ENCODE measurements at places on chromosomes 11 and 22. TPM values are rescaled to one million over a fixed set of nuclear protein-coding genes. Genes with fewer than 3 reads are reported as not detected.

GRCh38 chr11:83813296-83813695 is 527.1 kb upstream of the CCDC90B start:
- no peak for DNase-seq

DNA sequence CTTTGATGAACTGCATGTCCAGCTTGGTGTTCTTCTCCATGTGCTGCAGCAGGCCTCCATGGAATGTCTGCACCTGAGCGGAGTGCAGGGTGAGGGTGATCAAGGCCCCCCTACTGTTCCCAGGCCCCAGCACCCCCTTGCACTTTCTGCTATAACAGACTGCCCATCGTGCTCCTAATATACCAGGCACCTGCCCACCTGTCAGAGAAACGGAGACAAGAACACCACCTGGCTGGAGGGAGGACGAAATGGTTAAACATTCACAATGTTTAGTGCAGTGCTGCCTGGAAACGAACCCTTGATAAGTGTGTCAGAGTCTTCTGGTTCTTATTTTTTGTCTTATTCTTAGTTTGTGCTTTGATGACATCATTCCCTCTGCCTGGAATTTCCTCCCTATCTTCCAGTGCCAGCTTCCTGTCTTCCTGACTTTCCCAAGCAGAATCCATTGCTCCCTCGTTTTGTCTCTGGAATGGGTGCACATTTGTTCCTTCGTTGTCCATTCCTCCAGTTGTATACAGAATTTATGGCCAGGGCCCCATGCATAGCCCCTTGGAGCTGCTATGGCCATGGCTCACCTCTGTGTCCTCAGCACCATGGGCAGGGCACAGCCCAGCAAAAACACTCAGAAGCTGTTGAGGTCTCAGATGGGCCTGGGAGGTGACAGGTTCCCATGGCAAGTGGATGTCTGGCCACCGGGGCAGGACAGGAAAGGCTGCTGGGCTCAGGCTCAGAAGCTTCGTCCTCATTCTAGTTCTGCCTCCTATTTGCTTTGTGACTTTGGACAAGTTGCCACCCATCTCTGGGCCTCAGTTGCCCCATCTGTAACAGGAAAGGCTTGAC is 11.9 kb downstream of the BAIAP2L2 start:
- peak; percentile 30 for DNase-seq

- no peak for DNase-seq
Measured at GRCh38 chr11:60954421-60954820, 2.4 kb upstream of the SLC15A3 start.

GRCh38 chr11:6225024-6225423 is 9.4 kb downstream of the FHIP1B start:
- no peak for DNase-seq

DNA sequence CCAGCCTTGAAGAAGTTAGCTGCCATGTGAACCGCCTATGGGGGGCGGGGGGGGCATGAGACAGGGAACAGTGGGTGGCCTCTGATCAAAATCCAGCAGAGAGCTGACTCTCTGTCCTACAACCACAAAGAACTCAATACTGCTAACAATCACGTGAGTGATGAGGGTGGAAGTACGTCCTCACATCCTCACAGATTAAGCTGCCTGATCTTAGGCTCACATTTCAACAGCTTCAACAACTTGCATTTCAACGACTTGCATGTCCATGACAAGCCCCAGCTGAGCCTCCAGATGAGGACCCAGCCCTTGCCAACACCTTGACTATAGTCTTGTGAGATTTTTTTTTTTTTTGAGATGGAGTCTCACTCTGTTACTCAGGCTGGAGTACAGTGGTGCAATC is 51.6 kb downstream of the CLMP start:
- no peak for DNase-seq

- DNase-seq: no peak
Measured at GRCh38 chr11:34104680-34105078, 750 bp upstream of the NAT10 start.

GRCh38 chr11:86980086-86980796 is 25.0 kb upstream of the FZD4 start:
- no peak for DNase-seq

GRCh38 chr11:127790592-127790991 is 790.0 kb upstream of the KIRREL3 start:
- DNase-seq: no peak

- DNase-seq: peak; percentile 18
Measured at GRCh38 chr11:134374171-134374570, 37.9 kb downstream of the B3GAT1 start.

GRCh38 chr11:73465023-73465675 is 89.0 kb downstream of the RELT start:
- DNase-seq: no peak

DNA sequence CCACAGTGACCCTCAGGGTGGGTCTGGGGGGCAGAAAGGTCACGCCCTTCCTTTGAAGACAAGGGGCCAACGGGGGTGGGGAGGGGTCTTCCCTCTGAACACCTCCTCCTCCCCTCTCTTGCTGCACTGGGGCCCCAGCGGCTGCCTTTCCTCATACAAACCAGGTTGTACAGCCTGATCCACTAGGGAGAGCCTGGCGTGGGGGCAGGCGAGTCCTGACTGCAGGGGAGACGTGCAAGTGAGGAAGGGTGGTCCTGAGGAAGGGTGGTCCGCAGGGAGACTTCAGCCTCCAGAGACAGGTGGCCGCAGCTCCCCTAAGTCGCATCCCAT is 43.6 kb upstream of the LINC01488 start:
- DNase-seq: no peak

DNA sequence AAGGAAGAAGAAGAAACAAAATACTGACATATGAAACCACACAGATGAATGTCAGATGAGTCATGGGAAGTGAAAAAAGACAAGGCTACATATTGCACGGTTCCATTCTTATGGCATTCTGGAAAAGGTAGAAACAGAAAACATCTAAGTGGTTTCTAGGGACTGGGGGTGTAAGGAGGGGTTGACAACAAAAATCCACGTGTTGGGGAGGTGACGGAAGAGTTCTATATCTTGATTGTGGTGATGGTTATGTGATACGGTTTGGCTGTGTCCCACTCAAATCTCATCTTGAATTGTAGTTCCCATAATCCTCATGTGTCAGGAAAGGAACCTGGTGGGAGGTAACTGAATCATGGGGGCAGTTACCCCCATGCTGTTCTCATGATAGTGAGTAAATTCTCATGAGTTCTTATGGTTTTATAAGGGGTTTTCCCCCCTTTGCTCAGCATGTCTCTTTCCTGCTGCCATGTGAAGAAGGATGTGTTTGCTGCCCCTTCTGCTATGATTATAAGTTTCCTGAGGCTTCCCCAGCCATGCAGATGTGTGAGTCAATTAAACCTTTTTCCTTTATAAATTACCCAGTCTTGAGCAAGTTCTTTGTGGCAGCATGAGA is 6.4 kb upstream of the ARFGAP3 start:
- DNase-seq: no peak

DNA sequence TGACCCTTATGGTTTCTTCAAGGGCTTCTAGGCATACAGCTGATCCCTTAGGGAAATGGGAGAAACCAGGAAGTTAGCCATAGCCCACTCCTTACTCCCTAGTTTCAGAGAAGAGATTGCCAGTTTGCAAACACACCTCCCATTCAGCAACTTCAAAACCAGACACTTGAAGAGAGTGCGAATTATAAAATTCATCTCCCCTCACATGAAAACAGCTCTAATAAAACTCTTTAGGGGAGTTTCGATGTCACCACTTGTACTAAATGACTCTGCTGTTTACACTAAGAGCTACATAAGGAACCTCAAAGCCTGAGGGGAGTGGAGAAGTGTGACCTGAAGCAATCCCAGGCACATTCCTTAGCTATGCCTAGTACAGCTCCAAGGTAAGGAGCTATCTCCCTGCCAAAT is 8.3 kb downstream of the LGR4 start:
- DNase-seq: no peak

GRCh38 chr11:120995184-120995583 is 28.7 kb upstream of the TBCEL start:
- DNase-seq: no peak

GRCh38 chr11:81278991-81279390 is 1454.7 kb downstream of the FAM181B start:
- DNase-seq: no peak

DNA sequence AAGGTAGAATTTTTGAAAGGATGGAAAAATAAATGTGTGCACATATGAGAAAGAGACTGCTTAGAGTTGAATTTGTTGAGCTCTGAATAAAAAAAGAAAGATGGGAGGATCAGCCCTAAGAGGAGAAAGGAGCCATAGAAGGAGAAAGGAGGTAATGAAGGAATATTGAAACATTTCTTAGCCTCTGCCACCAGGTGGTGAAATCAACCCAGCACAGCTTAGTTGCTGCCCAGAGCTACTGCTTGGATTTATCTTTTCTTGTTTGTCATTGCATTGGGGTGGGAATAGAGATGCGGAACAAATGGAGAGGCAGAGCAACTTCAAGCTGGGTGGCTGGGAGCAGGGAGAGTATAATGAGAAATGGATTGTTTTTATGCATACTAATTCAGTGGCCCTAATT is 80.4 kb downstream of the SERGEF start:
- no peak for DNase-seq

GRCh38 chr22:44752285-44753188 is at the start of gene ARHGAP8:
TSS of gene ARHGAP8 (plus strand) at chr22:44752575. CDS start at chr22:44786528, 33,953 bp downstream.
- peak; percentile 75 for DNase-seq

DNA sequence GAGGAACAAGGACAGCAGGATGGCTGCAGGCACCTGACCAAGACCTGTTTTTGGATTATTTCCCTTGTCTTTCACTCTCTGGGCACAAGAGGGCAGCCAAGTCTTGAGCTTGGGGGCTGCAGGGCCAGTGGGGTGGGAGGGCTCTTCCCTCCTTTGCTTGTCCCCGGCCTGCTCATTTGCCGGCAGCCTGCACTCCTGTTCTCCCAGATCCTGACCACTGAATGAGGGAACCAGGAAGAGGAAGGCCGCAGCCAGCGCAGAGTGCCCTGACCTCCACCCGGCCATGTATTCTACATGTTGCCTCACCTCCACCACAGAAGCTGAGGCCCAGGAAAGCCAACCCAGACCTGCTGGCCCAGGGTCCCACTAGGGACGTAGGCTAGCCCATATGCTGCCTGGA is 15.5 kb upstream of the NNMT start:
- DNase-seq: peak; percentile 78

GRCh38 chr22:20885557-20886323 is 26.9 kb downstream of the SNAP29 start:
- peak; percentile 90 for DNase-seq

DNA sequence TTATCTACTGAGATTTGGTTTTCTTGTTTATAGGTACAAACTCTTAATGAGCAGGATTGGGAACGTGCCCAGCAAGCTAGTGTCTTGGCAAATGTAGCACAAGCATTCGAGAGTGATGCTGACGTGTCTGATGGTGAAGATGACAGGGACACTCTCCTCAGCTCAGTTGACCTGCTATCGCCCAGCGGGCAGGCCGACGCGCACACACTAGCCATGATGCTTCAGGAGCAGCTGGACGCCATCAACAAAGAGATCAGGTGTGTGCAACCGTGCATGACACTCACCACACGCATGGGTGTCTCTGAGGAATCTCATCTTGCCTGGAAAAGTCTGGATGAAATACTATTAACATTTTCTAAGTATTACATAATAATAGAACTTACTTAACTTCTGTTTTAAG is 54.7 kb upstream of the CTTN start:
- DNase-seq: no peak

GRCh38 chr11:8581300-8581699 is 12.7 kb downstream of the STK33 start:
- no peak for DNase-seq

- DNase-seq: peak; percentile 50
Measured at GRCh38 chr22:19822301-19823117, 32.2 kb downstream of the GNB1L start.

DNA sequence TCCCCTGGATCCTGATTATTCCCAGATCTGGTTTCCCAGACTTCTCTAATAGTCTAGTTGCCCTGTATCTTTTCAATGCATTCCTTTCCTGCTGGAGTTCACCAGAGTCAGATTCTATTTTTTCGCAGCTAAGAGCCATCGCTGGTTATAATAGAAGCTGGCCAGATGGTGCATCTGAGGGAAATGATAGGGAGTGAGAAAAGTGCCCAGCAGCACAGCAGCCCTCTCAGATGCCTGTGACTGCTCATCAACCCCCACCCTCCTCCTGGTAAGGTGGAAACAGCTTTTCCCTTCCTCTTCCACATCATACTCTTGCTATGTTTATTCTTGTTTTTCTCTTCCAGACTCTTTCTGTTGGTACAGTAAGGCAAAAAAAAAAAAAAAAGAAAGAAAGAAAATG is 12.8 kb downstream of the OR8A1 start:
- DNase-seq: no peak

DNA sequence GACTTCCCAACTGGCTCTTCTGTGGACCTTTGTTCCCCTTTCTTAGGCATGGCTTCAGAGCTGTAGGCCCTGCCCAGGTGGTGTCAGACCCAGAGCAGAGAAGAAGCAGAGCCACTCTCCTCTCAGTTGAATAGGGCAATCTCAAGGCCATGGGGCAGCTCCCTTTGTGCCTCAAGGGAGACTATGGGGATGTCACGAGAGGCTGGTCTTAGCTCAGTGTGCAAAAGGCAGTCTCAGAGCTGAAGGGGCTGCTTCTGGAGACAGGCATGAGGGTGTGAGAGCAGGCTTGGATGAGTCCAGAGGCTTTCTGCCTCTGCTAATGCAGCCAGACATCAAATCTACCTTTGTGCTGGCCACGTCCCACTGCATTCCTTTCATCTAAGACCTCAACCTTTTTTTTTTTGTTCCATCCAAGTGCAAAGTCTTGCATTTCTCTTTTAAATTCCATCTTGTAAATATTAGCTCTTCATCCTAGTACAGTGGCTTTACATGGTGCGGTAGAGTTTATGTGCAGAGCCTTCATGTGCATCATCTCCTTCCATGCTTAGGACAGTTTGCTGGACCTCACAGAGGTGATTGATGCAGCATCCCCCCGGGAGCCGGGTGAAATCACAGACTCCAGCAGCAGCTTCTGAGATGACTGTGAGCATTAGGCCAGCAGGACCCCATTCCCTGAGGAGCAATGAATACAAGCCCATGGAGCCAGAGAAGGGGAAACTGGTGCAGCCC is 34.2 kb upstream of the FCHSD2 start:
- DNase-seq: no peak

DNA sequence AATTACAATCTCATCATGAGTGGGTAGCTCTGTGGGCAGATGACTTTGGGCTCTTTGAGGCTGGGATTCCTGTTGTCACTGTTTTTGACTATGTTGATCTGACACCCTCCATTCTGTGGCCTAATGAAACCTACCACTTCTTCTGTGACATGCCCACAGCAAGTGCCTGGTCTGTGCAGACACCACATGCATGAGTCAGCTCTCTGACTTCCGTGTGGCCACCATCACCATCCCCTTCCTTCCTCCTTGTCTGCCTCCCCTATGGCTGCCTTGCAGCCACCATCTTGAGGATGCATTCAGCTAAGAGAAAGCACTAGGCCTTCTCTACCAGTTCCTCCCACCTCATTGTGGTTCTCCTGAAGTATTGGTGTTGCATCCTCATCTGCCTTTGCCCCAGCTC is 15.3 kb upstream of the OR10V1 start:
- peak; percentile 51 for DNase-seq

Gene PVALB
- total RNA-seq: 4.5 TPM

Gene MRGPRF
- total RNA-seq: 11.5 TPM

Gene APOL4
- 29.0 TPM for total RNA-seq

Gene GPHA2
- total RNA-seq: not detected

Gene OR56A1
- not detected for total RNA-seq

Gene TMEM86A
- 11.7 TPM for total RNA-seq

Gene CARD18
- total RNA-seq: not detected

Gene POU2AF1
- 3.4 TPM for total RNA-seq

Gene CARNS1
- total RNA-seq: 0.71 TPM

Gene ATP6V1E1
- total RNA-seq: 133 TPM

All from lower lobe of right lung (tissue), 2 donors.